Thyroid gland (tissue), 4 donors: ENCODE measurements at places on chromosomes 7 and 10.

GRCh38 chr7:3605222-3605621 lies 304.2 kb downstream of the SDK1 start:
- DNase-seq = no peak
- H3K36me3 ChIP-seq = no peaks in the 10 kb centered on the region
- H3K27me3 ChIP-seq = no peaks in the 10 kb centered on the region
- no peaks in the 10 kb centered on the region for H3K4me1 ChIP-seq
- H3K27ac ChIP-seq = no peak overlapping the region
- no peak overlapping the region for H3K4me3 ChIP-seq

- H3K27me3 ChIP-seq = no peaks in the 10 kb centered on the region
- no peak overlapping the region for H3K4me3 ChIP-seq
- H3K36me3 ChIP-seq = no peaks in the 10 kb centered on the region
- no peaks in the 10 kb centered on the region for H3K4me1 ChIP-seq
- peak; percentile 59 for DNase-seq
- H3K27ac ChIP-seq = no peak overlapping the region
These were observed 41.0 kb downstream of the STRA8 start for GRCh38 chr7:135274495-135275268.

- DNase-seq = no peak
- H3K27me3 ChIP-seq = no peaks in the 10 kb centered on the region
- no peak overlapping the region for H3K27ac ChIP-seq
- H3K36me3 ChIP-seq = no peaks in the 10 kb centered on the region
These were observed 15.1 kb downstream of the ADAM12 start for GRCh38 chr10:126373147-126373546.

DNA sequence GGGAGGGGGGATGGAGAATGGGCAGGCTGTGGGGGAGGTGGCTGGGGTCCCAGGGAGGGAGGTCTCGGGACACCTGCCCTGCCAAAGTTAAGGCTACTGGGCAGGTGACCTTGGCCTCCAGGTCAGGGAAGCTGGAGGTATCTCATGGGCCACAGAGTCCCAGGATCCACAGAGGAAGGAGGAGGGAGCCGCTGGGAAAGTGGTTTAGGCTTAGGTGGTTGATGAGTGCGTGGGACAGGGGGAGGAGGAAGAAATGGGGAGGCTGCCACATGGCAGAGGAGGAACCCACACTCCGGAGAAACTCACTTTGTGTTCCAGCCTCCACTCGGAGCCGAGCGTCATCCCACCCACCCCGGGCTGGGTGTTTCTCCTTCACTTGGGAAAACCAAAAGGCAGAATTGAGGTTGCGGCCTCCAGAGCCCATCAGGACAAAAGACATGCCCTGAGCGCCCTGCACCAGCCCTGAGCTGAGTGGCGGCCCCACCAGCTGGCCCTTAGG lies 46.1 kb downstream of the ASB13 start:
- no peaks in the 10 kb centered on the region for H3K27me3 ChIP-seq
- no peaks in the 10 kb centered on the region for H3K36me3 ChIP-seq
- no peak for DNase-seq
- H3K4me1 ChIP-seq = no peaks in the 10 kb centered on the region

- no peak overlapping the region for H3K4me3 ChIP-seq
- H3K36me3 ChIP-seq = no peaks in the 10 kb centered on the region
- H3K4me1 ChIP-seq = no peaks in the 10 kb centered on the region
- no peak for DNase-seq
These were observed 215.1 kb downstream of the STK31 start for GRCh38 chr7:23925088-23925487.

DNA sequence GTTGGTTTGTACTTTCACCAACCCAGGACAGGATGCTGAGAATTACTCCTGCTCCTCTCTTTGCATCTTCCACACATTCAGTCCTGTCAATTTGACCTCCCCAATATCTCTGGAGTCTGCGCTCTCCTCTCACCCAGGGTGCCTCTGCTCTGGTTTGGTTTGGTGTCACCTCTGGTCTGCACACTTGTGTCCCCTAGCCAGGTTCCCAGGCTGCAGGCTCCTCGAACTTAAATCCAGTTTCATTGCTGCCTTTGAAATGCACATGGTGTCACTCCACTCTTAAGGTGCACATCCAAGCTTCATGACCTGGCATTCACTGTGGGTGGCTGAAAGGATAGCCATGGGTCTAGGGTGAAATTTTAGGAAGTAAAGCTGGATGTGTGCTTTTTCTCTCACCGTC lies 271.6 kb downstream of the RPS24 start:
- no peaks in the 10 kb centered on the region for H3K36me3 ChIP-seq
- H3K4me3 ChIP-seq = no peak overlapping the region
- no peak for DNase-seq
- no peaks in the 10 kb centered on the region for H3K27me3 ChIP-seq
